Heart left ventricle (tissue), 16 donors: ENCODE measurements at places on chromosomes 11 and 22. TPM values are rescaled to one million over a fixed set of nuclear protein-coding genes. Genes with fewer than 3 reads are reported as not detected.

DNA sequence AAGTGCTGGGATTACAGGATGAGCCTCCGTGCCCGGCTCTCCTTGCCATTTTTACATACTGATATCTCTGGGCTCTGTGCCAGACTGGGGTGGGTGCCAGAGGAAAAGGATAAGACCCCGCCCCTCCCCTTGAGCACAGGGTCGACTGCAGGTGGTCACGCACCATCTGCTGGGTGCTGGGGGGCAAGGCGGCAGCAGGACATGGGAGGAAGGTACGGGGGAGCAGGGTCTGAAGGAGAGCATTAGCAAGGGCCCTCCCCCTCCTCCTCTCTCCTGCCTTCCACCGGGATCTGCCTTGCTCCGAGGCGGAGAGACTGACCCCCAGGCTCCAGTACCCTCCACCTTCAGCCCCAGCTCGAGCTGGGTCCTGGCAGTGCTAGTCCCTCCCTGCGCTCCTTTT is 9.7 kb upstream of the PGA3 start:
- DNase-seq, result no peak

- DNase-seq, result no peak
Measured at GRCh38 chr11:84722583-84723108, 904.5 kb downstream of the DLG2 start.

GRCh38 chr11:116840224-116840745 is 2.9 kb upstream of the APOA1 start:
- DNase-seq, result no peak

GRCh38 chr11:104655066-104655465 is 243.2 kb downstream of the CASP12 start:
- DNase-seq, result no peak

GRCh38 chr11:79039122-79039521 is 401.7 kb downstream of the TENM4 start:
- DNase-seq, result no peak

DNA sequence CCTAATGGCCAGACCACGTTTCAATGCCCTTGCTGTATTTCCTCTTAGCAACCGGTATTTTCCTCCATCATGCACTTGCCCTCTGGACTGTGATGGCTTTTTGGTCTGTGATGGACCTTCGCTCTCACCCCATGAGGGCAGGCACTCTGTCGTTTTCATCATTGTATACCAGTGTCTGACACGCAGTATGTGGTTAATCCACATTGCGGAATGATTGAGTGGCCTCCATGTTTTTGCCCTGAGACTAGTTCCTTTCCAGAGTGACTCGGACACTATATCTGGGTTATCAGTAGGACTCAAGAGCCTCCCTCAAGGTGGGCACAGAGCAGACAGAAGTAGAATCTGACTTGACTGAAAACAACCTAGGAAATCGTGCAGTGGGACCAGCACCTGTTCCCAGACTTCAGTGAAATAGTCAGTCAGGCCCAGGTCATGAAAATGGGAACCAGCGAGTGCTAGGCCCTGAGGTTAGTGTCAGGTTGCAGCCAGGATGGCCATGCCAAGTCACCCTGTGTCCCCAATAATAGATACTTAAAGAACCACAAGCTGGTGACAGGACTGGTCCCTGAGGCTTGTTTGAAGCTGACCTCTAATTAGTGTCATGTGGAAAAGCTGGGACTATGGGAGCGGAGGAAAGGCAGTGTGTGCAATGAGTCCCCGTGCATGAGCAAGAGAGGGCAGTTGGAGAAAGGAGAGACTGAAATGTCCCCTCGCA is 464.7 kb downstream of the INSC start:
- DNase-seq, result no peak

FXYD2 gene
- 0.53 TPM for polyA plus RNA-seq

KCTD17 gene
- polyA plus RNA-seq, result 17.1 TPM

POU2AF2 gene
- not detected for polyA plus RNA-seq

SLC35F2 gene
- polyA plus RNA-seq, result 1.4 TPM

- DNase-seq, result peak; percentile 63
Measured at GRCh38 chr11:119316729-119317591, at the start of gene MCAM. MCAM (minus strand) TSS chr11:119317130; CDS start chr11:119317101, 29 bp downstream.

ARHGAP8 gene
- not detected for polyA plus RNA-seq

DNA sequence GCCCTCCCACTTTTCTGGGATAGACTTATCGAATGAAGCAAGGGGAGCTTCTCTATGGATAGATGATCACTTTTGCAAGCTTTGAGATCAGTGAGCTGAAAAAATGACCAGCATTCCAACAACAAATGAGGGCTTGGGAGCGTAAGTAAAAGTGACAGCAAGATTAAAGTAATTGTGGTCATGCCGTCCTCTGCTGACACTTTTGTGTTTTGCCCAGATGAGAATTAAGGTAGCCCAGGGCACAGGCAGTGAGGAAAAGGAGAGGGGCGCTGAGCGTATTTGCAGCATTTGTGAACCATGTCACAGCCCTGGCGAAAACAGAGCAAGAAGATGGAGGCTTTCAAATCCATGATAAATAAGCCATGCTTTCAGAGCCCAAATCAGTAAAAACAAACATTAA is 24.6 kb upstream of the TMA7B start:
- no peak for DNase-seq

GRCh38 chr11:11524436-11525061 is 97.3 kb downstream of the GALNT18 start:
- no peak for DNase-seq

DNA sequence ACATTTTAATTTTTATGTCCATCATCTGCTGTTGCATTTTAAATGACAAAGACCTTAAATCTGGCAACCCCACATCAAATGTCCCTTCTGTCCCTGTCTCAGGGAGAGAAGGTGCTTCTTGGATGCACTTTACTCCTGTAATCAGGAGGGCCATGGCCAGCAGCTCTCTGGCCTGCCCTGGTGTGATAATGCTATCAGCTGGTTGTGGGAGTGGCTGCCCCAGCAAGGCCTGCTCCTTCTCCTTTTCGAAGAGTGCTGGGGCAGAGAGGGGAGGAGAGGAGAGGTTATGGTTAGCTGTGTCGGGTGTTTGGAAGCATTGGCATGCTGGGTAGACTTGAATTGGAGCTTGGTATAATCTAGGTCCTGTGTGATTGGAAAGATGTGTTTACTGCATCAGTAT is 12.8 kb downstream of the TNRC6B start:
- DNase-seq, result no peak

DNA sequence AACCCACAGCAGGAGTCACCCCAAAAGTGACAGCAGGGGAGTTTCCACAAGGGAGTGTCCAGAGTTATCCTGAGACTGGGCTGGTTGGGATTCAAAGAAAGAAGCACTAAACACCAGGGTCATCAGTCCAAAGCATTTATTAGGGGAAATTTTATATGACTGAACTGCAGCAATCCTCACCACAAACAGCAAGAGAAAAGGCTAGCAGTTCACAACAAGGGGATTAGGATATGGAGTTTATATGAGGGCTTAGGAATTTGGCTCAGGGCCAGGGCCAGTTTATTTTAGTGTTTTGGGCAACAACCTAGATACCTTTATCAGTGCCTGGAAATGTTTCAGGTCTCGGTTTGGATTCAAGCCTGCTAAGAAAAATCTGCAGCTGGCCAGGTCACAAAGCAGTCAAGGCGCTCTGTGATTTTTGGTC is 4.6 kb upstream of the TMEM126A start:
- DNase-seq, result no peak

DNA sequence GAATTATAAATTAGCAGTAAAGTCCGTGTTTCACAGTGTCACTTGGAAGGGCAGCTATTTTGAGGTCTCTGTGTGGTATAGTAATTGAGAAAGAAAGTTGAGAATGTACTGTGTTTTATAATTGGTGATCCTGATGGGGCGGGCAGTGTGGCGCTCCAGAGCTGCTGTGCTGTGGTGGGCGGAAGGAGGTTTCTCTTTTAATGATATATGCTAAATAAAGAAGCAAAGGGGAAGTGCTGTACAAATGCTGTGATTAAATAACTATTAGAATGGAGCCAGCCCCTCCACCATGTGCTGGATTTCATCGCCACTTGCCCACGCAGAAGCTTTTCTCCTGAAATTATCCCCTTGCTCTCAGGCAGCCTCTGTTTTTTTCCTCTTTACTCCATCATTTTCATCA is 24.6 kb downstream of the ATXN10 start:
- DNase-seq, result no peak

MMP11 gene
- 10.5 TPM for polyA plus RNA-seq

DNA sequence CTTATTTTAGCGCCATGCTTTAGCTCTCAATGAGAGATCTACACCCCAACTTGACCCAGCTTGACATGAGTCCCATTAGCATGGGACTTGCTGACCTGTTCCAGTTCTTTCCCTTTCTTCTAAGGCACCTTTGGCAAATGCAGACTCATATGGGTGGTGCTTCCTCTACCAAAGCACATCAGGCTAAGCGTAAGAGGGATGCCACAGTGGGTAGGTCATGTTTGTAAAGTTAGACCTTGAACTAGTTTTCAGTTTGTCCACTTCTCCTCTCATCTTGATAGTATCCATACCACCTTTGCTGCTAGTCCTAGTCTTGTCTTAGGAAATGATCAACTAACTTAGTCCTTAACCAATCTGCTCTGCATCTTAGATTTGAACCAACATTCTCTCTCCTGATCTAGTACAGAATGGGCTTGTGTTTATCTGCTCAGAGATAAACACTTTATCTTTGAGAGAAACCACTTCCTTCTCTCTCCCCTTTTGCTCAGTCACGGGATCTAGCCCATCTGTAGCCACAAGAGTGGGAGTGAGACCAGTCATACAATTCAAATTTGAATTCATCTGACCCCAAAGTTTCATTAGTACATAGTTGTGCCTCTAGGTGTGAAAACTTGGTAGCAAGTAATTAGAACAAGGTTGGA is 72.1 kb upstream of the CD44 start:
- DNase-seq, result no peak

- DNase-seq, result peak; percentile 68
Measured at GRCh38 chr11:133064152-133064877, 468.0 kb downstream of the OPCML start.

- no peak for DNase-seq
Measured at GRCh38 chr11:83717537-83717936, 431.4 kb upstream of the CCDC90B start.

RTN4RL2 gene
- polyA plus RNA-seq, result 1.0 TPM

PRG2 gene
- 0.04 TPM for polyA plus RNA-seq

NELL1 gene
- polyA plus RNA-seq, result not detected
